ENCODE measurements at places on chromosomes 1 and 21.

- no peak for DNase-seq
These were observed 420.4 kb upstream of the BEND5 start for GRCh38 chr1:49197081-49197480.

DNA sequence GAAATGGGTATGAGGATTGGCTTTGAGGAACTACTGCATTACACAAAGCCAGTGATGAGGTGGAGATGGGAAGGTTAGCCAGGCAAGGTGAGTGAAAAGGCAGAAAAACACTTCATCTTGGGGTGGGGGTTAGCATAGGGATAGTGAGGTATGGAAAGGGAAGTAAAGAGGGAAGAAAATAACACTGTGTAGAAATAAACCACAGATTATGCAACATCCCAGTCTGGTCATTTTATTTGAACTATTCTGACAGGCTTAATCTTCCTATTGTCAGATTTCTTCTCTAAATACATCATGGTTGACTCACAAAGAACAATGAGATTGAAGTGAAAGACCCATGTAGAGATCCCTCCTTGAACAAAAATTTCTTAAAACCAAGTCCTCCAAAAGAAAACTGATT is 640.2 kb downstream of the PTPRC start:
- no peak for DNase-seq

- no peak for DNase-seq
These were observed 47.1 kb downstream of the PHACTR4 start for GRCh38 chr1:28416509-28417194.

- DNase-seq, result no peak
These were observed 119.5 kb downstream of the TBX19 start for GRCh38 chr1:168400139-168400538.

DNA sequence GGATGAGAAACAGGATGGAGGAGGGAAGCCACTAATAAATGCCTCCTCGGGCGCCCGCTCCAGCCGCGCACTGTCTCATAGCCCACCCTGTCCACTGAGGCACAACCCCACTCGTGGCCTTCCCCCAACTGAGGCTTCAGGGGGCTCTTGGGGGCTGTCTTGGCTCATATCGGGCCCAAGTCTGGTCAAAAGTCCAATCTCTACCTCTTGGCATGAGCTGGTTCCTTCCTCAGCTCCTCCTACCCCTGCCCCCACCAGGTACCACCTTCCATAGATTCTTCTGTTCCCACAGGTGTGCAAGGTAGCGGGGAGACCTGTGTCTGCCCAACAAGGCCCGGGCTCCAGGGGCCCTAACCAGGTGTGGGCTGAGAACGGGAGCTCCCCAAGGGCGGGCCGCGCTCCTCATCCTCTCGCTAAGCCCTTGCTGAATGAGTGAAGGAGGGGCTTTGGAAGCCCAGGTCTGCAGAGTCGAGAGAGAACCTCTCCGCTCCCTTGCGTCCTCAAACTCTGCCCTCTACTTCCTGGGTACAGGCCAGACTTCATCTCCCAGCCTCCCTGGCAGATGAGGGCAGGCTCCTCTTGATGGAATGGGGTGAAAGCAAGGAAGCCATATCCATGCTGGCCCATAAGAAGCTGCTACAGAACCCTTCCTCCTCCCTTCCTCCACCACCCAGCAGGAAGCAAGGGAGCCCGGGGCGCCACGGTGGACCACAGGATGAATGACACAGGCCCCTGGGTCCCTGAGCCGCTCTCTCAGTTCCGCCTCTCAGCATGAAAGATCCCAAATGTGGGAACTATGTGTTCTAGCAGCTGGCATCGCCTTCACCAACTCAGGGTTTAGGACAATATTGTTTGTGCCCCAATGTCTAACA is 74.7 kb downstream of the PSMG1 start:
- DNase-seq, result peak; percentile 47

GRCh38 chr1:20184997-20185833 is 681 bp upstream of the UBXN10 start:
- DNase-seq, result no peak

DNA sequence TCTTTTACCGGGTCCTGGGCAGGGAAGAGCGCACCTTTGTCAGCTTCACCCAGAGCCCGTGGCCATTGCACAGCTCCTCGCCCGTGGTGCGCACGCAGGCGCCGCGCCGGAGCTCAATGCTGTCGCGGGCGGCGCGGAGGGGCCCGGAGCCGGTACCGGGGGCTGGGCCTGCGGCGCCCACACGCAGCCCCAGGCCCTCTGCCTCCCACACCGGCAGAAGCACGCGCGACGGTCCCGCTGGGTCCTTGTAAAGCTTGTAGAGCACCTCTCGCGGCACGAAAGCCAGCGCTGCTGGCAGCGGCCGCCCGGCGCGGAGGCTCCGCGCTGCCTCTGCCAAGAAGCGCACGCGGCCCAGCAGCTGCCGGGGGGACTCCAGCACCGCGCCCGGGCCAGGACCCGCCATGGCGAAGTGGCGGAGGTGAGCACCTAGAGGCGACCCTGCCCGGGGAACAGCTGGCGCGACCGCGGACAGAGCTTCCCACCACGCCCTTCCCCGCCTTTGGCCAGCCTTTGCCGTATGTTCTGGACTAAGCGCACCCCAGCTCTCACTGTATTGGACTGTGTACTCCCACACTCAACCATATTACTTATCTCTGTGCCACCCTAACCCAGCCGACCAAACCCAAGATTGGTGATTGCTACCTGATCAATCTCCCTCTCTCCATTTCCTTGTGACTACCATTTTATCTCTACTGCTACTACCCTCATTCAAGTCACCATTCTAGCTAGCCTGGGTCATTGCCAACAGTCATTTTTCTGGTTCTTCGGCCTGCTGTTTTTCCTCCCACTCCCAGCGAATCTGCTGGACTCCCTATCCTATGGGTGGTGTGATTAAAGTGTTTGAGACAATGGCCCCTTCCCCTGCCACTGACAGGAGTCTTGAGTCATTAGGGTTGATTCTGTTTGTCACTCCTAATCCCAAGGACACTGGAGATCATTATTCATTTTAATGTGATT is at the start of gene HECTD3:
Gene HECTD3 (minus strand): TSS at position 470 of the 957 bp plus-strand sequence. CDS start 67 bp downstream, at position 403.
- peak; percentile 84 for DNase-seq

- DNase-seq, result no peak
These were observed 1.9 kb downstream of the GJA5 start for GRCh38 chr1:147758379-147759100.

GRCh38 chr1:115428256-115428655 is 90.2 kb upstream of the NGF start:
- DNase-seq, result no peak

DNA sequence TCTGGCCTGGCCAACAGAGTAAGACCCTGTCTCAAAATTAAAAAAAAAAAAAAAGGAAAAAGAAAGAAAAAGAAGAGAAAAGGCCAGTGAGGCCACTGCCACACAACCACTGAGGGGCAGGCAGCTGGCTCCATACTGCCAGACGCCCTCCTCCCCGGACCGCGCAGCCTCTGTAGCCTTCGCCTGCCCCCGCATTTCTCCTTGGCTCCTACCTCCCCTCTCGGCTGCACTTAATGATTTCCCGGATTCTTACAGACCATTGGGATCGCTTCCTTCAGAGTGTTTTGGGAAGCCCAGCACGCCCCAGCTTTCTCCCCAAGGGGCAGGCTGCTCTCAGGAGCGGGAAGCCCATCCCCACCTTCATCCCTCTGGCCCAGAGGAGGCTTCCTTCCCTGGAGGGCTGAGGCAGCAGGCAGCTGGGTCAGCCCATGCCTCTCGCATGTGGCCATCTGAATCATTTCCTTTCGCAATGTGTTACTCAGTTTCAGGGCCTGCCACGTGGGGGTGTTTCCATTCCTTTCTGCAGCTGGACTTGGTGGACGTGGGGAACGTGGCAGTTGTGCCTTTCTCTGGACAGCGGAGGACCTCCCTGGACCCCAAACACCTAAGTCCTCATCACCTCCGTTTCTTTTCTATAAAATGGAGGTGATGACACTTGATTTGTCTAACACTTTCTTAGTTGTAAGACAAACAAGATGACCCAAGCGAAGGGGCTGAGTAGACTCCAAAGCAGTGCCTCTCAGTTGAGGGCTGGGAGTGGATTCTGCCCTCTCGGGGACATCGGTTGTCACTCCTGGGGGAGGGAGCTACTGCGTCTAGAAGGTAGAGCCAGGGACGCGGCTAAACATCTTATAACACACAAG is 2.3 kb downstream of the SLC2A5 start:
- DNase-seq, result no peak

GRCh38 chr1:203038217-203038741 is 12.0 kb downstream of the PPFIA4 start:
- peak; percentile 79 for DNase-seq

DNA sequence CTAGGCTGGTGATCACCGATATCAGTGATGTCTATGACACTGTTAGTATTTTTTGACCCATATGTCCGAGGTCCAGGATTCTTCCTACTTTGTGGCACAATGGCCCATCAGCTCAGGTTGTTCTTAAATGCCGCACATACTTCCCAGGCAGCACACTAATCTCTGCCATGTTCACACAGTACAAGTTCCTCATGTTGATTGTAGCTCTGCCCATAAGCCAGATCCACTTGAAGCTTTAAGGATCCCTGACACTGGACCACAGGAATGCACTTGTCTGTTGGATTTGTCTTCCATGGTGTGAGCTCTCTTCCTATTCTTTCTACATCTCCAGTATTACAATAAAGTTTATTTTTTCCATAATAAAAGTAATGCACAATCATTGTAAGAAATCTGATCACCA is 69.5 kb downstream of the DDX20 start:
- DNase-seq, result no peak

DNA sequence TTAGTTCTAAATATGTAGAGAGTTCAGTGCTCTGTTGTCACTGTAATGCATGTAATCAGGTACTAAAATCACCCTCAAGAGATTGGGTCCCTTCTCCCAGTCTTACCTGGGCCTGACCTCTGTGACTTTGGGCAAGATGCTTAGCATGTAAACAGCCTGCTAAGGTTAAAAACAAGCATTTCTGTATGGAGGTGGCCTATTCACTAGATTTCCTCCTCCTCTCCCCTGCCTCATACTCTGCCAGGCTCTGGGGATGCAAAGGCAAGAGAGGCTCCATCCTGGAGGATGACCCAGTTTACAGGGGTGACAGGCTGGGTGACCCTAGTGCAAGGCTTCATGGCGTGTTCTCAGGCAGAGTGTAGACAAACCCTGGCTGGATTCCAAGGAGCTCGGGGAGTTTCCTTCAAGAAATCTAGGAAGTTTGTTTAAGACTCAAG is 28.8 kb downstream of the VANGL2 start:
- no peak for DNase-seq

DNA sequence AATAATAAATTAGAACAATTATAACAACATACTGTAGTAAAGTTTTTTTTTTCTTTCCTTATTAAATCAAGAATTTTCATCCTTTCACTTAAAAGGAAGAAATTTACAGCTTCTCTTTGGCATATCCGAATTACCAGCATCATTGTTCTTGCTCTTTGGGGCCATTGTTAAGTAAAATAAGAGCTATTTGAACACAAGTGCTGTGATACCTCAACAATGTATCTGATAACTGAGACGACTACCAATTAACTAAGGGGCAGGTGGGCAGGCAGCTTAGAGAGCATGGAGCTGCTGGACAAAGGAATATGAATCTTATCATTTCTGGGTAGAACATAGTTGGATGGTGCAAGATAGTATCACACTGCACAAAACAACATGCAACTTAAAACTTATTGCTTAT is 719.9 kb upstream of the TMPRSS15 start:
- no peak for DNase-seq

- DNase-seq, result no peak
These were observed 389.0 kb upstream of the USP24 start for GRCh38 chr1:55604179-55604578.

DNA sequence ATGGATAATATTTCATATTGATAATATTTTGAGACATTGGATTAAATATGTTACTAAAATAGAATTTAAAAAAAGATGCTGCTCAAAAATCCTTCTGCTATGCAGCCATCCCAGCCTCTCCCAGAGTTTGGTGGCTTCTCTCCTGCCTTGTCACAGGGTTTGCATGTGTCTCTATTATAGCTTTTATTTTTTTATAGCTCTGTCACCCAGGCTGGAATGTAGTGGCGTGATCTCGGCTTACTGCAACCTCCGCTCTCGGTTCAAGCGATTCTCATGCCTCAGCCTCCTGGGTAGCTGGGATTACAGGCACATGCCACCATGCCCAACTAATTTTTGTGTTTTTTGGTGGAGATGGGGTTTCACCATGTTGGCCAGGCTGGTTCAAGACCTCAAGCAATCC is 50.7 kb upstream of the ID3 start:
- no peak for DNase-seq

DNA sequence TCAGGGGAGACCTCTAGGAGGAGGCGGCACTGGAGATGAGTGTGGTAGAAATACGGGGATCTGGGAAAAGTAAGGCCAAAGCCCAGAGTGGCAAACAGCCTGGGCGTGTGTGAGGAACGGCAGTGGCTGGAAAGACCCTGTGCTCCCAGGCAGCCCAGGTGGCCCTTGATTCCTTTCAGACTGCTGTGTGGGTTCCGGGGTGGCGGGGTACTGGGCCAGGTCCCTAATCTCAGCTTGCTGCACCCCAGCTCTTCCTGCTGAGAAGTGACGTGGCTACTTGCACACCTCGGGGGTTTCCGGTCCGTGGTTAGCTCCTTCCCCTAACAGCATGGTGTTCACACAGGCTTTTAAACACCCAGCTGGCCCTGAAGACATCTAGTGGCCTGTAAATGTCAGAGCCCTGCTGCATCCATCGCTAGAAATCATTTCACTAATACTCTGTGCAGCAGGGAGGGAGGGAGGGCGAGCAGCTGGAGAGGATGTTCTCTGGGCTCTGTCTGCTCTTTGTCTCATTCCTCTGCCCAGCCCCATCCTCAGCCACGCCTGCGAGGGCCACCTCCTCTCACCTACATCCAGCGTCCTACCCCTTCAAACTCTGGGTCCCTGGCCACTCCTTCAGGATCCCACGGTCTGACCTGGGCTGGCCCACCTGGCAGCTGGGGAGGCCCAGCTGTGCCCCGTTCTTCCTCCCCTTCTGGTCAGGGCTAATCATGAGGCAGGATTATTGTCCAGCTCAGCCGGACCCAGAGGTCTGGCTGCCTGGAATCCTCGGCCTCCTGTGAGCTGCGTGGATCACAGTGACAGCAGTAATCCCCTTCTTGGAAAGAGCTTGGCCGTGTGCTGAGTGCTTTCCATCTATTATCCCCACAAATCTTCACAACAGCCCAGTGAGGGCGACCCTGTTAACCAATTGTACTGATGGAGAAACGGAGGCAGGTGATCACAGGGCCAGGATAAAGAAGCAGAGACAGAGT is 7.2 kb downstream of the ZDHHC18 start:
- no peak for DNase-seq

- DNase-seq, result no peak
These were observed 159.9 kb downstream of the ACTL8 start for GRCh38 chr1:17914987-17915386.

Data from left forelimb (tissue), 1 donor.